ENCODE measurements at places on chromosomes 16 and 17.

GRCh38 chr16:28098171-28098958, 34.9 kb upstream of the GSG1L start:
- DNase-seq = no peak

DNA sequence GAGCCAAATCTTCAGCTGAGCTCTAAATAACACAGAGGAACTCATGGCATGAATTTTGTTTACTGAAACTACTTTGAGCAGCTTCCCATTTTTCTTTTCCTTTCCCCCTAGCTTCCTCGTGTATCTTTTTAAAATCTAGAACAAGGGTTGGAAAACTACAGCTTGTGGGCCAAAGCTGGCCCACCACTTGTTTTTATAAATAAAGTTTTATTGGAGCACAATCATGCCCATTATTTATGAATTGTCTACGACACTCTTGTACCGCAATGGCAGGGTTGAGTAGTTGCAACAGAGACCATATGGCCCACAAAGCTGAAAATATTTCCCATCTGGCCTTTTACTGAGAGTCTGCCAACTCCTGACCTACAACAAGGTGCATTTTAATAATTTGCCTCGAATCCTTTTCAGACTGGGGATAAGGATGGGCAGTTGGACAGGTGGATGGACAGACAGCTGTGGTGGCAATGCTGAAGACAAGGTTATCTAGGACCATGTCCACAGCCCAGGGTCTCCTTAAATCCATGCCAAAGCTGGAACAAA, 87.7 kb downstream of the RMI2 start:
- DNase-seq = no peak

DNA sequence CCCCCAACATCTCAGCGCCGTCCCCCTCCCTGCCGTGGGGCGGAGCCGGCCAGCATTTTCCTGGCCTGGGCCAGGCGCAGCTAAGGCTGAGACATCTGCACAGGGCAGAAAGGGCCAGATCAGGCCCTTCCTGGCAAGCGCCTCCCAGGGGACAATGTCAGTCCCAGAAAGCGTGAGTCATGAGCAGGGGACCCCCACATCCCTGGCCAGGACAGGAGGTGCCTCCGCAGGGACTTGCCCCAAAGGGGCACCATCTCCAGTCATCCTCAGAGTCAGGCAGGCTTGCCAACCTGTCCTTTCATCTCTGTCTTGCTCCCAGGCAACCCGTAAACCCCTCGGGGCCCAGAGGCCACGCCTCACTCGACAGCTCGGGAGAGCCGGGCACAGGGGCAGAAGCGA, 43.2 kb downstream of the SOCS1 start:
- DNase-seq = no peak

DNA sequence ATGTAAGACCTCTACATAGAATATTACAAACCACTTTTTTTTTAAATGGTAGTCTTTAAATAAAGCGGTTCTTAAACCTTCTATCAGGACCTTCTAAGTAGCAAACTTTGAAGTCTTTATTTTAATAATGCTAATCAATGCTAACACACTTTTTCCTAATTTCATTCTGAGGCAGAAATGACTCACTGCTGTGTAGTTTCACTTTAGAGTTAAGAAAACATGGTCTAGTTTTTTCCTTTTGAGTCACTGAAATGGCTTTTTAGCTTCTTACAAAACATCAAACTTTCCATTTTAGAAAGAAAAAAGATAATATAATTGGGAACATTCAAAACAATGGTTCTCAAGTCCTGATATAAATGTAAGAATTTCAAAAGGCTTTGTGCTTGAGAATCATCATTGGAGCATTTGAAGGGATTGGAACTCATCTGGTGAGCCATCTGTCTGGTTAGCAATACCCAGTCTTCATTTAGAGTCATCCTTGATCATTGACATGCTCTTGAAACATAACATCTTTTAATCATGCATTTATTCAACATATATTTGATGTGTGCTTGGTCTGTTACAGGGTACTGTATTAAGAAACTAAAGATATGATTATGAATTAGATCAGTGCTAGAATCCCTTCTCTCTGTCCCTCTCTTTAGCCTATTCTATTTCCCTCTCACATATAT, 258.3 kb upstream of the MON1B start:
- no peak for DNase-seq

DNA sequence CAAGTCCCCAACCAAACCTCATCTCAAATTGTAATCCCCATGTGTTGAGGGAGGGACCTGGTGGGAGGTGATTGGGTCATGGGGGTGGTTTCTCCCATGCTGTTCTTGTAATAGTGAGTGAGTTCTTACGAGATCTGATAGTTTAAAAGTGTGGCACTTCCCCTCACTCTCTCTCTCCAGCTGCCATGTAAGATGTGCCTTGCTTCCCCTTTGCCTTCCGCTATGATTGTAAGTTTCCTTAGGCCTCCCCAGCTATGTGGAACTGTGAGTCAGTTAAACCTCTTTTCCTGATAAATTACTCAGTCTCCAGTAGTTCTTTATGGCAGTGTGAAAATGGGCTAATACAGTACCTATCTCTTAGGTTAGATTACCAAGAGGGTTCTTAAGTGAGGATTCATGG, 5.8 kb downstream of the PMFBP1 start:
- no peak for DNase-seq

DNA sequence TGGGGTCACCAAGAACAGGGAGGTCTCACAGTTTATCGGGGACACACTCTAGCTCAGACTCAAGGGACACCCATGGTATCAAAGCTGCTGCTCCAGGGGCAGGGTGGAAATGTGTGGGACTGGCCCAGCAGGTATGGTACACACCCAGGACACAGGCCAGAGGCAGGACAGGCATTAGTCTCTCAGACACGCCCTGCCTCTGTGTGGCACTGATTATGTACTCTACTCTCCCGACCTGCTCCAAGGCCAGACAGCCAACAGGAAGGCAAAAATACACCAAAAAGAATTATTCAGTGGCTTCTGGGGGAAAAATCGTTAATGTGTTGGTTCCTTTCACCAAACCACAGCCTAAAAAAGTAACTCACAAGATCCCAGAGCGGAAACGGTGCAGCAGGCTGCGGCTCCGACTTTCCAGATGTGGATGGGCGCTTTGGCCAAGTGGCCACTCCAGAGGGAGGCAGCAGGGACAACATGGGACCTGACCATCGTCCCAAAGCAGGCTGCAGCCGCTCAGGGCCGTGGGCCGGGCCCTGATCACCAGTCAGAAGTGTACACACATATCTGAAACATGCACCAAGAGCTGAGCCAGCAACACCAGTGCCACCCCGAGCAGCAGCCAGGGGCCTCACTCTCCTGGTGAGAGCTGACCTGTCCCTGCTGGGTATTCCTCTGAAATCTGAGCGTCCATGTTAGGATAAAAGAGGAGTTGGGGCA, 1.0 kb upstream of the SIRT7 start:
- no peak for DNase-seq

DNA sequence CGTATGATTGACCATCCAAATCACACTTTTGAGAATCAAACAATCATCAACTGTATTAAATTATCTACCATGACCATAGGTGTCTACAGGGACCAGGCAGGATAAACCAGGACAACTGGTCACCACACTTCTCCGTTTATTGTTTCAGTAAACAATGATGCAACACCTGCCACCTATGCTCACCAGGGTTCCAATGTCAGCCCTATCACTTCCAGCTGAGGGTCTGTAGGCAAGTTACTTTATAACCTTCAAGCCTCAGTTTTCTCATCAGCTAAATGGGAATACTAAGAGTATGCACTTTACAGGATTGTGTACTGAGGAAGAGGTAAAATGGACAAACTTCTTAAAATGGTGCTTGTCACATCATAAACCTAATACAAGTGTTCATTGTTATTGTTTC, 14.9 kb downstream of the TMEM114 start:
- no peak for DNase-seq

DNA sequence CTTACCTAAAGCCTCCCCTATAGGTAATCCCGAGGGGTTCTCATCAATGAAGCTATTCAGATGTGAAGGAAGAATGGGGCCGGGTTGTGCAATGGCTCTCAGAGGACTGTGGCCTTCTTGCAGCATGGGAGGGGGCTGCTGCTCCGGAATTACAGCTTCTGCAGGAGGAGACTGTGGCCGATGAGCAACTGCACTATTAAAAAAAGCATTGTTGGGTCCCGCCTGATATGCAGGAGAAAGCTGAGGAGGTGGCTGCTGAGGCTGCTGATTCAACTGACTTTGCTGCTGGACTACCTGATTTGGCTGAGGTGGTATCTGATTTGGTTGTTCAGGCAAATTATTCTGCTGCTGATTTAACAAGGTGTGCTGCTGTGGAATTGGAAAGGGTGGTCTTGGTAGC, 64.8 kb downstream of the CACNG1 start:
- no peak for DNase-seq

Measured in stimulated activated CD8-positive, alpha-beta memory T cell treated with anti-CD3 and anti-CD28 coated beads, Interleukin-2, amount 100 ng/mL, for 1 hour (primary cell).